Kidney (tissue), 22 donors: ENCODE measurements at places on chromosomes 12 and 14. TPM values are rescaled to one million over a fixed set of nuclear protein-coding genes. Genes with fewer than 3 reads are reported as not detected.

- no peaks in the 10 kb centered on the region for H3K36me3 ChIP-seq
- H3K27me3 ChIP-seq: no peaks in the 10 kb centered on the region
- DNase-seq: peak; percentile 71
- no peak overlapping the region for H3K27ac ChIP-seq
Observed at GRCh38 chr12:119780786-119781434, 96.2 kb downstream of the CIT start.

GRCh38 chr12:47775100-47775911, 2.3 kb downstream of the SLC48A1 start:
- H3K27me3 ChIP-seq: no peaks in the 10 kb centered on the region
- no peak for DNase-seq
- peaks cover 43% of the 10 kb centered on the region for H3K4me1 ChIP-seq
- no peaks in the 10 kb centered on the region for H3K36me3 ChIP-seq
- peak overlapping the region; percentile 44 for H3K27ac ChIP-seq
- no peak overlapping the region for H3K4me3 ChIP-seq

GRCh38 chr12:119843100-119843499, 34.0 kb downstream of the CIT start:
- no peak overlapping the region for H3K4me3 ChIP-seq
- no peaks in the 10 kb centered on the region for H3K27me3 ChIP-seq
- H3K4me1 ChIP-seq: no peaks in the 10 kb centered on the region
- no peak overlapping the region for H3K27ac ChIP-seq
- H3K36me3 ChIP-seq: no peaks in the 10 kb centered on the region

DNA sequence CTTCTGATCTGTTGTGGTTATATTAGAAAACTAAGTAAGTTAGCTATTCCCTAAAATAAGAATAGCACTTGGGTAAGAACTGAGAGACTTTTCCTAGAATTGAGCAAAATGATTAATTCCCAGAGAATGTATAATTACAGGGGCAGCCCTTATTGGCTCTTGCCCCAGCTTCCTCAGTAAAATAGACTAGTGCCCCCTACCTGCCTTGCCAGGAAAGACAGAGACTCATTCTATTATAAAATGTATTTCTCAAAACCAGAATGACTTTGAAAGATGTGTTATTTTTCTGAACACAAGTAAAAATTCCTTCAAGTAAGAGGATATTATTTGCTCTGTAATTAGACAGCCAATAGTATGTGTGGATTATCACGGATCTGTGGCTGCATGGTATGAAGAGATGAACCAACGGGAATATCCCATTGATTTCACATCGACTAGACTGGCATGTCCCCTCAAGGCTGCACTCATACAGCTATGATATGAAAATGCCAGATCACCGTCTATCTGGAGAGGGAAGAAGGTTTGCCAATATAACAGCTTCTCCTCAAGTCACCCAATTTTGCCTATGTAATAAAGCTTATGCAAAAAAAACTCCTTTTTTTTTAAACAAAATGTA, 7.4 kb upstream of the GLRX5 start:
- no peaks in the 10 kb centered on the region for H3K27me3 ChIP-seq
- H3K36me3 ChIP-seq: no peaks in the 10 kb centered on the region
- H3K4me3 ChIP-seq: no peak overlapping the region

DNA sequence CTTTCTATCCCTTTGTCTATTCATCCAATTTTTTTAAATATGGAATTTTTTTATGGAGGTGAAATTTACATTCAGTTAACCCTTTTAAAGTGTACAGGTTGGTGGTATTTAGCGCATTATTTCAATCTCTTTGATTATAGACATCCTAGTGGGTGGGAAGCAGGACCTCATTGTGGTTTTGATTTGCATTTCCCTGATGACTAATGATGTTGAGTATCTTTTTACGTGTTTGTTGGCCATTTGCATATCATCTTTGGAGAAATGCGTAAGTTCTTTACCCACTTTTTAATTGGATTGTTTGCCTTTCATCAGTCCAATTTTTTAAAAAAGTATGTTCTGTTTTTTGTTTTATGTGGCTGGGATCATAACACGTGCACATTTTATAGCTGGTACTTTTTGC, 20.8 kb downstream of the PAPLN start:
- no peaks in the 10 kb centered on the region for H3K4me1 ChIP-seq
- peaks cover 9% of the 10 kb centered on the region for H3K36me3 ChIP-seq
- DNase-seq: no peak
- H3K4me3 ChIP-seq: no peak overlapping the region
- no peaks in the 10 kb centered on the region for H3K27me3 ChIP-seq
- no peak overlapping the region for H3K27ac ChIP-seq

DNA sequence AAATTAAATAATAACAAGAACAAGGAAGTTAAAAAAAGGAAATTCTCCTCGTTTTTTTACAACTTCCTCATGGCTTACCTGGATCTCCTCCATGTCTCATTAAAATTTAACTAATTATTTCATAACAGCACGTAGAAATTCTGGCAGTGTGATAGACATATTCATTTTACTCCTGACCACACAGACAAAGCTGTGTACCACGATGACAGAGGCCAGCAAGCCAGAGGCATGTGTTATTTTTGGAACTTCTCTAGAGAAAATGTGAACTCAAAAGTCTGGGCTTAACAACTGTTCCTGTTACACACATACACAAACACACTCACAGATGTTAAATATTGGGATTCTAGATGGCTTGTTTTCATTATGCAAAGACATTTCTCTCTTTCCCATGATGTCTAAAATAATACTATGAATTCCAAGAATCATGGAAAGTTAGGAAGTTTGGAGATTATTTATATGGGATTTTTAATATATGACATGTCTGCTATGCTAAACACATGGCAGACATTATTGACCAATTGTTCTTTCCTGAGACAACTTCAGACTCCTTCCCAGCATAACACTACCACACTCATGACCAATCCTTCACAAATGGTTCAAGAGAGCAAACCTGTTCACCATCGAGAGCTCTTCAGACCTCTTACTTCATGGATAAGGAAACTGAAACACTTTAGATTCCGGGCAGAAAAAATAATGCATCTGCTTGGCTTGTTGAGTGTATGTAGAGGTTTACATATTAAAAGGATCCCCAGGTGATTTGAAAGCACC, 158.7 kb downstream of the DACT1 start:
- H3K4me1 ChIP-seq: no peaks in the 10 kb centered on the region
- no peaks in the 10 kb centered on the region for H3K36me3 ChIP-seq
- no peak for DNase-seq
- no peak overlapping the region for H3K27ac ChIP-seq

DNA sequence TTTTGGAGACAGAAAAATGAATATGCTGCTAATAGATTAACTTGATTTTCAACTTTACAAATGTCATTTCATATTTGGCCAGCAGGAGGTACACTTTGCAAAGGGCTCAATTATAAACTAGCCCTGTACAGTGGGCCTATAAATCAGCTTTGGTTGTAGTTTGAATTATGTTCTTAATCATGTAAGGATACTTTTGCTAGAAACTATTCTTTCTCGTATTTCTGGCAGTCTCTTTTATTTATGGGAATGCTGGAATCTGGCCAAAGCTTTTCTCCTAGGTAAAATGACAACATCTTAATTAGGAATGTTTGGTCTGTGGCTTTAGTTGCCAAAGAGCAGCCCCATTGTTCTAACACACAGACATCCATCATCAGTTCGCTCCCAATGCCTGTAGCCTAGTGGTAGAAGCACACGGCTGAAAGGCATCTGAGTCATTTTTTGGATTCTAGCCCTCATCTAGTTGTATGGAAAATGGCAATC, 1322.3 kb upstream of the SEL1L start:
- H3K27ac ChIP-seq: no peak overlapping the region
- no peaks in the 10 kb centered on the region for H3K27me3 ChIP-seq
- no peak overlapping the region for H3K4me3 ChIP-seq
- no peaks in the 10 kb centered on the region for H3K4me1 ChIP-seq

GRCh38 chr12:5000204-5000603, 43.5 kb upstream of the KCNA5 start:
- DNase-seq: no peak
- no peaks in the 10 kb centered on the region for H3K4me1 ChIP-seq
- no peaks in the 10 kb centered on the region for H3K27me3 ChIP-seq
- H3K27ac ChIP-seq: no peak overlapping the region
- H3K36me3 ChIP-seq: no peaks in the 10 kb centered on the region
- no peak overlapping the region for H3K4me3 ChIP-seq

SERPINA6 gene
- 12.9 TPM for polyA plus RNA-seq

DNA sequence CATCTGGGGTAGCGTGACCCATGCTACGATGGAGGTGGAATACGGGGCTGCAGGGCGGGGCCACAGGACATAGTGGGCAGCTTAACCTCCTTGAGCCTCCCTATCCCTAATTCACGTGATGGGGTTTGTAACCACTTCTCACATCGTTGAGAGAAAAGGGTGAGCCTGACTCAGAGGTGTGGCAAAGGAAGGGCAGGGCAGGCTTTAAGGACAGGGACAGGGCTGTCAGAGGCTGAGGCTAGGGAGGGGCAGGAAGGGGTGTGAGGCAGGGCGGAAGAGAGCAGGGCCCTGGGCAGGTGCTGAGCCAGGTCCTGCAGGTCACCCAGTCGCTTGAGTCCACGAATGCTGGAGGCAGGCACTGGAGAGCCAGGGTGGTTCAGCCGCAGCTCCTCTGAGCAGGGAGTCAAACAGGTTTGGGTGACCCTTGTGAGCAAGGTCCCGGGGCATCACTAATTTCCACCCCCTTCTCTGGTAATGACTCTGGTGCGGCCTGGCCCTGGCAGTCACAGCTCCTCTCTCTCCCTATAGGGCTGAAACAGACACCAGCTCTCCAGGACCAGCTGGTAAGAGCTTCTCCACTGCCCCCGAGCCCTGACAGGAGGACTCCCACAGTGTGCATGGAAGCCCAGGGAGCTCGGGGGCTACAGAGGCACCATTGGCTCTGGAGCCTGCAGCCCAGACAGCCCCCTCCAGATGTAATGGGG, 7.5 kb upstream of the AQP2 start:
- no peaks in the 10 kb centered on the region for H3K36me3 ChIP-seq
- no peak overlapping the region for H3K27ac ChIP-seq
- H3K4me1 ChIP-seq: peaks cover 6% of the 10 kb centered on the region
- no peaks in the 10 kb centered on the region for H3K27me3 ChIP-seq

ACVRL1 gene
- polyA plus RNA-seq: 29.1 TPM

KRT74 gene
- not detected for polyA plus RNA-seq

DNA sequence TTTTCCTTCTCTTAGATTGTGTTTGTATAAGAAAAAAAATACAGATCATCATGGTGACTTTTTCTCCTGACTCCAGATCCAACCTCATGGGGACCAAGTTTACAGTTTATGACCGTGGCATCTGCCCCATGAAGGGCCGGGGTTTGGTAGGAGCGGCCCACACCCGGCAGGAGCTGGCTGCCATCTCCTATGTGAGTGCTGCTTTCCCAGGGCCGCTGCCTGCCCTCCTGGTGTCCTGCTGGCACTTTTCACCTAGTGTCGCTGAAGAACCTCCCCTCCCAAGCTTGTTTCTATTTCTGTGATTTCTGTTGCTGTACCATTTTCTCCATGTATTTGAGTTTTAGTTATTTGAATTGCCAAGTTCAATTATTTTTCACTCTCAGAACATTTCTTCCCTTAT, 24.8 kb upstream of the TEAD4 start:
- DNase-seq: no peak
- no peaks in the 10 kb centered on the region for H3K27me3 ChIP-seq
- peaks cover 8% of the 10 kb centered on the region for H3K36me3 ChIP-seq
- no peak overlapping the region for H3K4me3 ChIP-seq

DBX2 gene
- polyA plus RNA-seq: not detected
